GM20000 (cell line): ENCODE measurements at places on chromosomes 3 and 15.

- no peak for DNase-seq
Measured at GRCh38 chr3:69504232-69504631, 118.3 kb upstream of the FRMD4B start.

DNA sequence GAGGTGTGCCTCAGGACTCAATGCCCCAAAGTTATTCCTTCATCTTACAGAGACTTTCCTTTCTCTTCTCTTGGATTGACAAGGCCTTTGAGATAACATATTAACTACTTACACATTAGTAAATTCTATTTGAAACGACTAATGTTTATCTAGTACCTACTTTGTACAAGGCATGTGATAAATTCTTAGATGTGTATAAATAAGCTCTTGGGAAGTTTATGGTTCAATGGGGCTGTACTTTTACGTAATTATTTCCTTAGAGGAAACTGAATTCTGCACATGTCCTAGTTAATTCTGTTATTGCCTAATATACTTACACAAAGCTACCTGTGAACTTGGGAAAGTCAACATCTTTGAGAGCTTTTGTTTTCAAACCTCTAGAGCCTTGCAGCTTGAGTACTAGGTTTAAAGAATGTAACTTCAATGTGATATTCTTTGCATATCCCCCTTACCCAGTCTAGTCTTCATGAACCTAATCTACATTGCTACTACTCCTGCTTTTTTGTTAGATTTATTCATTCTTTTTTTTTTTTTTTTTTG, 58.5 kb upstream of the RAP2B start:
- DNase-seq, result no peak

GRCh38 chr3:50660386-50660785, 14.3 kb upstream of the DOCK3 start:
- DNase-seq, result no peak

DNA sequence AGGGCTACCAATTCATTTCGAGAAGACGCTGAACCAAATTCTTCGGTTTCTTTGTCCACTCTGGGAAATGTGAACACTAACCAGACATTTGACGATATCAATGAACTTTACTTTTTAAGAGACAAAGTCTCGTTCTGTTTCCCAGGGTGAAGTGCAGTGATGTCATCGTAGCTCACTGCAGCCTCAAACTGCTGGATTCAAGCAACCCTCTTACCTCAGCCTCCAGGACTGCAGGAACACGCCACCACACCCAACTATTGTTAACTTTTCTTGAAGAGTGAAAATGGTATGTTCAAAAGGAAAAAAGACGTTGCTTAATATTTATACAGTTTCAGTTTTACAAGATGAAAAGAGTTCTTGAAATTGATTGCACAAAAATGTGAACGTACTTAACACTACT, 30.6 kb downstream of the MB21D2 start:
- no peak for DNase-seq

- DNase-seq, result no peak
Measured at GRCh38 chr3:122615303-122615702, 37.9 kb downstream of the PARP15 start.

DNA sequence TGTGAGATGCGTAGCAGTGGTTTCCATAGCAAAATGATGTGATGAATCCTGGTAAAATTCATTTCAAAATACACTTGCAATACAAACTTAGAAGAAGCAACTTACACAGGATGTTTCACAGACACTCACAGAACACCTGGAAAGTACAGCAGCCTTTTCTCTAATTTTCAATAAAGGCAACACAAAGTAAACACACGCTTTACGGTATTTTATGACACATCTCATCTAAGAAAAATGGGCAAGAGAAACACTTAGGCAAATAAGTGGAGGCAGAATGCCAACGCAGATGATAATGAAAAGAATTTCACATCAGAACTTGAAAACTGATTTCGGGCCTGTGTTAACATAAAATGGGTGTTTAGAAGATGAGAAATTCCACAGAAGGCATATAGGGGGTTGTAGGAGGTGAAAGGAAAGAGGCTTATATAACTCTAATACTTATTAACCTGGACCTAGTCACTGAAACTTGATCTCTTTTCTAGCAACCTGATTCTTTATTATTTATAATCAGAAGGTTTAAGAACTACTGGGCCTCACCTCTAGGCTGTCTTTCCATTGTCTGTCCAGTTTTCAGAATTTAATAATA, 25.6 kb upstream of the MAP3K13 start:
- no peak for DNase-seq

DNA sequence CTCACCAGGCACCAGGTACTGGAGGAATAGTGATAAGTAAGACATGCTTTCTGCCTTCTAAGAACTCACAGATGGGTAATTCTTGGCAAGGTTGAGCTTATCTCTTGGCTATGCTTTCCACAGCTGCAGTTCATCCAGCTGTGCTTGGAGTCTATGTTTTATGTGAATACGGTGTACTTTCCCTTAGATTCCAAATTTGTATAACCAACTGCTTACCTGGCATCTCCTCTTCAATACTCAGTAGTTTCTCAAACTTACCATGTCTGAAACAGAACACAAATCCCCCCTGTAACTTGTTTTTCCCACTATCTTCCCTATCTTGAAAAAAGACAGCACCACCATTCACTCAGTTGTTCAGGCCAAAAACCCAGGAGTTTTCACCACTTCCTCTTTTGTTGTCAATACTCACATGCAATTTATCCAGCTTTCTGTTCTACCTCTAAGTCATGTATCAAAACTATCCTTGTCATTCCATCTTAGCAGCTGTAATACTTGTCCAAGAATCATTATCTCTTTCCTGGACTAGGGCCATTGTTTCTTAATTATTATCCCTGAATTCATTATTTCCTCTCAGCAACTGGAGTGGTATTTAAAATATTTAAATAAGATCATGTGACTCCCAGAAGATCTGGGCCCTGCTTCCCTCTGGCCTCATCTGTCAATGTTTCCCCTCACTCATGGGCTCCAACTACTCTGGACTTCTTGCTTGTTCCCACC, 32.6 kb downstream of the COL6A5 start:
- no peak for DNase-seq

- no peak for DNase-seq
Measured at GRCh38 chr15:39465843-39466749, 114.8 kb upstream of the THBS1 start.

DNA sequence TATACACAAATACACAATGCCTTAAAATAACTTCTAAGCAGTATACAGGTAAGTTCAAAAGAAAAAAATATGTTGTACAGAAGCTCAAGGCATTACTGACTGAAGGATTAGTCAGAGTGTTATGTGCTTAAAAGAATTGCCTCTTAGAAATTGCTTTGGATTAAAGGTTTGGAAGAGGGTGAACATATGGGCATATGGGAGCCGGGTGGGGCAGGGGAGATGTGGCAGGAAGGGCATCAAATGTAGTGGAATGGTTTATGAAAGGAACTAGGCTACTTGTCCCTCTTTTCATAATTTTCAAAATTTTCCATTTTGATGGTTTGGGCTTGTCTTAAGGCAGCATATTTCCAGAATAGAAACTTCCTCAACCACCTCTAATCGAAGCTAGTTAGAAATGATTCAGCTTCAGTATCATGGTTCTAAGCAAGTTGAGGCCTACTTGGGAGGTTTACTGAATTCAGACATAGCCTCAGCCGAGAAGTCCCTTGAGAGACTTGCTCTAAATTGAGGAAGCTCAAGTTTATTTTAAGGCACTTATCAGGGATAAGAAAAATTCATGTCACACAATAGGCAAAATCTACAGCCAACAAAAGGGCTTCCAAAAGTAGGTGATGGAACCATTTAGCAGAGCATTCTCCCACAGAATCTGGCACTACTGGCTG, 10.1 kb upstream of the GOLGB1 start:
- DNase-seq, result no peak

- DNase-seq, result no peak
Measured at GRCh38 chr3:149820183-149820582, 7.2 kb downstream of the RNF13 start.
